Activated CD4-positive, alpha-beta memory T cell treated with anti-CD3 and anti-CD28 coated beads, Interleukin-2, amount 10 ng/mL, durations not matched to agents 7 days and 5 days (primary cell): ENCODE measurements at places on chromosomes 5 and 9. TPM values are rescaled to one million over a fixed set of nuclear protein-coding genes. Genes with fewer than 3 reads are reported as not detected.

Gene SLC6A18
- not detected for total RNA-seq

Gene NFIB
- not detected for total RNA-seq

Gene SLC6A3
- total RNA-seq = not detected

Gene HK3
- total RNA-seq = 0.33 TPM

Gene GPX3
- total RNA-seq = not detected

Gene WNK2
- 0.05 TPM for total RNA-seq

Gene CDK9
- total RNA-seq = 115 TPM

Gene ABO
- 0.20 TPM for total RNA-seq

Gene CKMT2
- not detected for total RNA-seq

Gene FAM221B
- not detected for total RNA-seq

Gene ADGRV1
- total RNA-seq = not detected

Gene PLAC8L1
- 0.50 TPM for total RNA-seq

Gene GOLGA1
- total RNA-seq = 18.0 TPM

Gene SLC4A9
- total RNA-seq = 0.43 TPM
